Naive thymus-derived CD8-positive, alpha-beta T cell (primary cell): ENCODE measurements at places on chromosomes 5 and 9.

DNA sequence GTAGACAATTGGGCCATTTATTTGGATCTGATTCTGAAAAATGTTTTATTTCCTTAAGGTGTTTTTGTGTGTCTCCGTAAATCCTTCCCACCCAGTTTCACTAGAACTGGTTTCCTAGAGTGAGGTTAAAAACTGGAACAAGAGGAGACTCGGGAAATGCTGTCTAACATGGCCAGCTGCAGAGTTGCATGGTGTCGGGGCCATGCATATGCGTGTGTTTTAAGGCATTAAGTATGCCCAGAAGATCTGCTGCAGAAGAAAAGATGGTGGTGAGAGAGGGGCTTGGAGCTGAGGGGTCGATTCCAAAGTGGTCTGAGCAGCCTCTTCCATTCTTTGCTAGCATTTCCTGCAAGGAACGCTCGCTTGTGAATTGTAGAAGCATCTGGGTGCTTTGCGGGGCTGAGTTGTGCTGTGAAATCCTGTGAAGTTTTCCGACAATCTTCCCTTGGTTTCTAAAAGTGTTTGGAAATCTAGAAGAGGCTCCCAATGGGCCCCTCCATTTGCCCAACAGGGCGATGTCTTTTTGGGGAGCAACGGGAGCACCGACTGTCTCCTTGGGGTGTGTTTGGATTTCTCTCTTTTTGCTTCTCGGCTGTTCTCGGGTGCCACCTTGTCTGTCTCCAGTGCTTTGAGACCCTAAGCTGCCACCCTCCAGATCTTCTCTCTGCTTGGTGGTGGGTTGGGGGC is 113.8 kb downstream of the COL5A1 start:
- no peak overlapping the region for H3K27ac ChIP-seq
- H3K27me3 ChIP-seq, result no peaks in the 10 kb centered on the region
- no peak overlapping the region for H3K4me3 ChIP-seq
- H3K4me1 ChIP-seq, result no peaks in the 10 kb centered on the region

GRCh38 chr9:86655147-86655546 is 292.2 kb downstream of the GAS1 start:
- peaks cover 4% of the 10 kb centered on the region for H3K4me1 ChIP-seq
- no peak overlapping the region for H3K27ac ChIP-seq
- peaks cover 27% of the 10 kb centered on the region for H3K27me3 ChIP-seq
- H3K36me3 ChIP-seq, result no peaks in the 10 kb centered on the region
- DNase-seq, result no peak

- no peak overlapping the region for H3K4me3 ChIP-seq
- no peaks in the 10 kb centered on the region for H3K27me3 ChIP-seq
Measured at GRCh38 chr9:125910286-125910685, 163.1 kb downstream of the PBX3 start.

DNA sequence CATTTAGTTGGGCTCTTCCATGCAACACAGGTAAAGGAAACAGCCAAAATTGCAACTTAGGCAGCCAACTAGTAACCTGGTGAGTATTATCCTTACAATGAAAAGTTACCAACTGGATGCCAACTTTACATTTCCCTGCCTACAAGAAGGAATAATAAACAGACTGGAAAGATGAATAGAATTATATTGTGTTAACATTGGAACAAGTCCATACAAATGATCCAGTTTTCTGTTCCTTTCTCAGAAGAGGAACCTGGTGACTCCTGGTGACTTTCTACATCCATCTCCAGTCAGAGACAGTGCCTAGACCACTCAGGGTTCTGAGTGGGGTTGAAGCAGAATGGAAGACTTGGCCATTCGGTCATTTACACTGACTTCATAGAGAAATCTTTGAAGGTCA is 20.6 kb downstream of the MARCHF3 start:
- no peak for DNase-seq
- H3K4me1 ChIP-seq, result peaks cover 3% of the 10 kb centered on the region
- H3K36me3 ChIP-seq, result no peaks in the 10 kb centered on the region
- no peak overlapping the region for H3K27ac ChIP-seq

DNA sequence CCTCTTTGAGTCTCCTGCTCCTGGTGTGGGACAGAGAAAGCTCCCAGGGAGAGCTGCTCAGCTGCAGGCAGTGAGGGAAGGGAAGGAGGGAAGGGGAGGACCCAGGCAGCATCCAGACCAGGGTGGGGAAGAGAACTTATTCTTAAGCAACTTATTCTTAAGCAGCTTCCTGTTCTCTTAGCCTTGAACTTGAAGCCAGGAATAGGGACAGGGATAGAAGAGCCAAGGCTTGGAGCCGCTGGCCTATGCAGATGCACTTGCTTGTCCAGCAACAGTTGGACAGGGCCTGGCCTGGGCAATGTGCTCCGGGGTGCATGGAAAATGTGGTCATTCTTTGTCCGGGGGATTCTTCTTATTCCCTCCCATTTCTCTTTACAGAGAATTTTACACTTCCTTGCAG is 31.4 kb upstream of the SPTLC1 start:
- no peak for DNase-seq
- H3K36me3 ChIP-seq, result no peaks in the 10 kb centered on the region
- H3K4me3 ChIP-seq, result no peak overlapping the region
- H3K4me1 ChIP-seq, result peaks cover 7% of the 10 kb centered on the region
- no peak overlapping the region for H3K27ac ChIP-seq
- H3K27me3 ChIP-seq, result peaks cover 68% of the 10 kb centered on the region

DNA sequence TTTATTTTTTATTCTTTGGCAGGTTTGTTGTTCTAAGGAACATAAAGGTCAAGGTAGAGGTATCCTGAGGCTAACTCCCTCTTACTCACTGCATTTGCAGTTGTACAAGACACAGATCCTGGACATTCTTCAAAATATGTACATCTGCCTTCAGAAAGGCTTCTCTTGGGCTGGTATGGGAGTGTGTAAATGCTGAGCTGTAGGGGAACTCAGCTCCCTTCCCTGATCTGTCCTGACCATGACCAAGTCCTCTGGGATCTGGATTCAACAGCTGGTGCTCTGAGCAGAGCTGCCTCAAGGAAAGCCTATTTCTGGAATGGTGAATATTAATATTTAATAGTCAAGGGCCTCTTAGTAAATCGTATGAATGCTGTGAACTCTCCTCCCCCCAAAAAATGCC is 117.4 kb downstream of the PRKACG start:
- H3K27ac ChIP-seq, result peak overlapping the region; percentile 77
- H3K4me3 ChIP-seq, result peak overlapping the region; percentile 31
- H3K36me3 ChIP-seq, result no peaks in the 10 kb centered on the region
- H3K27me3 ChIP-seq, result no peaks in the 10 kb centered on the region
- DNase-seq, result no peak

DNA sequence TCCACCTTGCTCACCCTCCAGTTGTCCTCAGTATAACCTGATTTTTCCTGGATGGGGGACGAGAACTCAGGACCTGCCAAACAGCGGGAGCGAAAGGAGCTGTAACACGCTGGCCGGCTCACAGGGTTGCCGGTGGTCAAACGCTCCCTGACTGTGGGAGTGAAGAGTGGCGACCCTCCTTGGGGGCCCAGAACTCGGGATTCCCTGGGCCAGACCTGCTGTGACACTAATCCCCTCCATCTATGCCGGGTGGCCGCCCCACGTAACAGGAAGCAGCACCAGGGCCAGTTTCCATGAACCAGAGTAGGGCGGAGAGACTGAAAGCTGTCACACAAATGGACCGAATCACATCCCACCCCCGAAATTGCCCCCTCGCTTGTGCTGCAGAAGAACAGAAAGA is 1809.2 kb upstream of the ACO1 start:
- H3K4me1 ChIP-seq, result no peaks in the 10 kb centered on the region
- no peaks in the 10 kb centered on the region for H3K36me3 ChIP-seq
- no peak overlapping the region for H3K27ac ChIP-seq
- no peaks in the 10 kb centered on the region for H3K27me3 ChIP-seq
- no peak for DNase-seq

DNA sequence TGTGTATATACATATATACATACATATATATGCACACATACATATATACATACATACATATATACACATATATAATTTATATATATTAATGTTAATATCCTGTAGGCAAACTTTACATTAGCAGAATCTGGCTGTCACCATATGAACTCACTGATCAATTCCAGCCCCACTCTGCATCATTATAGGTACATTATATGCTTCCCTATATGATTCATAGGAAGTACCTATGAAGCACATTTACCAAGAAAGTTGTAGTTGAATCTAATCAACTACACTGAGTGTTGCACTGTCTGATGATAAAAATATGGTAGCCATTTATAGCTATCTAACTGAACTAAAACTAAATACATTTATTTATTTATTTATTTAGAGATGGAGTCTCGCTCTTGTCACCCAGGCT is 5.5 kb upstream of the SPATA6L start:
- no peak overlapping the region for H3K27ac ChIP-seq
- no peak for DNase-seq
- H3K27me3 ChIP-seq, result peaks cover 5% of the 10 kb centered on the region
- peaks cover 6% of the 10 kb centered on the region for H3K36me3 ChIP-seq
- H3K4me3 ChIP-seq, result no peak overlapping the region
- H3K4me1 ChIP-seq, result peaks cover 29% of the 10 kb centered on the region

GRCh38 chr5:154060606-154061005 is 21.8 kb downstream of the MFAP3 start:
- no peaks in the 10 kb centered on the region for H3K27me3 ChIP-seq
- H3K27ac ChIP-seq, result no peak overlapping the region
- H3K4me3 ChIP-seq, result no peak overlapping the region
- no peak for DNase-seq

DNA sequence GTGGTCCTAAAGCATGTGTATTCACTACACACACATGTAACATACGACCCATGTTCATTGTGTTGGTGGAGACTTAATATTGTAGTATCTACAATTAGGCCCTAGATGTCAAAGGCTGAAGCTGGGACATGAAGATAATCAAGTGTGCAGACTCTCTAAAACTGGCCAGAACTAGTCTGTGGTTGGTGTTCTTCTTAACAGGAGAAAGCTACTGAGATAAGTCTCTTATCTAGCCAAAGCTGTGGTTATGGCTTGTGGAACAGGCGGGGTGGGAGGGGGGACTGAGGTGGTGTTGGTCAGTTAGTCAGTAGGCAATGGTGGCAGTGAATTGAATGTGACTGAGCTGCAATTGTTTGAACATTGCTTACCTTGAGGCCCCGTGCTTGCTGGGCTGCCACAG is 112.7 kb upstream of the SLC24A2 start:
- H3K4me3 ChIP-seq, result no peak overlapping the region
- no peaks in the 10 kb centered on the region for H3K4me1 ChIP-seq
- no peak overlapping the region for H3K27ac ChIP-seq

GRCh38 chr9:133379153-133380086 is 3.3 kb downstream of the STKLD1 start:
- no peak overlapping the region for H3K4me3 ChIP-seq
- DNase-seq, result no peak
- no peaks in the 10 kb centered on the region for H3K36me3 ChIP-seq
- no peaks in the 10 kb centered on the region for H3K27me3 ChIP-seq
- no peak overlapping the region for H3K27ac ChIP-seq

DNA sequence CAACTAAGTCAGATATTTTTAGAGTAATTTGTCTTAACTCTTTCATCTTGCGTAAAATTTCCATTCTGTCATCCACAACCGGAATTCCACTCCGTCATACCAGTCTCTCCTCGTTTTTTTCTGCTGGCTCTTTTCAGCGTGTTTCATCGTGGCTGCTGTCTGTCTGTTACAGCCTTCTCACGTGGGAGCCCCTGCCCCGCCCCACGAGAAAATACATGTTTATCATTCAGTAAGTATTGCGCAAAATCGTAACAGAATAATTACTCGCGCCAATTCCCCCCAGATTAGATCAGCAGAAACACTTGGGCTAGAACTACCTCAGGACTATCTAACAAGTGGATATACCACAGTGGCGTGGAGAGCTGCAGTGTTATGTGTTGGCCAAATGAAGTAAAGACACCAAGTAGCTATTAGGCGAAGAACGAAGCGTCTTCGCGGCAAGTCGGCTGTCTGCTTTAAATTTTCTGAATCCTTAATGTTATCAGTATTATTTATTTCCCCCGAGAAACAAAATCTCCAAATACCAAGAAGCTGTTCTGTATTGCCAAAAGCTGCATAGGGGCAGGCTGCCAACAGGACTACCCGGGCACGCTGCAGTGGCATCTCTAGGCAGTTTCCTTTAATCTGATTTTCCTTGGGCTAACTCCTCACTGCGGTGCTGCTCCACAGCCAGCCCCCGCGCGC is 566 bp upstream of the FOCAD start:
- peak overlapping the region; percentile 81 for H3K27ac ChIP-seq

DNA sequence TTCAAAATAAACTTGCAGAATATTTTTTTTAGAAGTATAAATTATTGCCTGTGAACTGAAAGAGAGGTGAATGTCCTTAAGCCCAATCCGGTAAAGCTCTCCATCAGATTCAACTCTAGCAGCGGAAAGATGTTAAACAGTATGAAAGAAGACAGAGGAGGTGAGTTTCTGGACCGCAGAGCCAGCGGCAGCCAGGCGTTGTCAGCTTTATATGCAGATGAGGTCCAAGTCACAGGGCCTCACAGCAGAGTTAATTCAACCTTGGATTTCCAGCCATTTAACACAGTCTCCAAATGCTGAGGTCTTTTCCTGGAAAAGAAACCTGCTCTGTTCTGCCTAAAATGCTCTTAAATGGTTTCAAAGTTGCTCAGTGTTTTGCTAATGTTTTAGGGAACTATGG is 75.5 kb downstream of the OTULIN start:
- no peak overlapping the region for H3K27ac ChIP-seq
- no peaks in the 10 kb centered on the region for H3K27me3 ChIP-seq
- no peak overlapping the region for H3K4me3 ChIP-seq
- H3K4me1 ChIP-seq, result peaks cover 25% of the 10 kb centered on the region
- H3K36me3 ChIP-seq, result no peaks in the 10 kb centered on the region

DNA sequence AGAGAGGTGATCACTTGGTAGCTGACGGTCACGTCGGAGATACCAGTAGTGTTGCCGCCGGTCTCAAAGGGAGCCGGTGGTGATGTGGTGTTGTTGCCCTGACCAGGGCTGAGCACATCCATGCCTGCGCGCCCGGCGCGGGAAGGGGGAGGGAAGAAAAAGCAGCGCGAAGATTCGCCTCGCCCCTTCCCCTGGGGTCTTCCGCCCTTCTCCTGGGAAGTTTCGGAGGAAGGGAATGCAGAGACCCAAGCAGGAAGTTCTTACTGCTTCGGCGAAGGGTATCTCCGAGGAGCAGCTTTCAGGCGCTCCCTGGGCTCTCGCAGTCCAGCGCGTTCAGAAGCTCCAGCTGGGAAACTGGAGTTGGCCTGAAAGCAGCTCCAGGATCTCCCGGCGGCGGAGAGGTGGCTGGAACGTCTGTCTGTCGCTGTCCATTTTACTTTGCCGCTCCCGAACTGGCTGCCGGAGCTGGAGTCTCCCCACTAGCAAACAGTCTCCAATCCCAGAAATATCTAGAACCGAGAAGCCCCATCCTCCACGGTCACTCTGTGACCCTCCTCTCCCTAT is 565 bp downstream of the HTR1A start:
- H3K27me3 ChIP-seq, result peaks cover 48% of the 10 kb centered on the region
- no peaks in the 10 kb centered on the region for H3K4me1 ChIP-seq
- no peak overlapping the region for H3K27ac ChIP-seq
